ENCODE measurements at places on chromosomes 11 and 22. TPM values are rescaled to one million over a fixed set of nuclear protein-coding genes. Genes with fewer than 3 reads are reported as not detected.

- DNase-seq, result no peak
These were observed 22.0 kb downstream of the COA4 start for GRCh38 chr11:73854680-73855079.

- DNase-seq, result no peak
These were observed 306.6 kb downstream of the BUD13 start for GRCh38 chr11:116466191-116466590.

TTC36 gene
- total RNA-seq, result 0.41 TPM

DNA sequence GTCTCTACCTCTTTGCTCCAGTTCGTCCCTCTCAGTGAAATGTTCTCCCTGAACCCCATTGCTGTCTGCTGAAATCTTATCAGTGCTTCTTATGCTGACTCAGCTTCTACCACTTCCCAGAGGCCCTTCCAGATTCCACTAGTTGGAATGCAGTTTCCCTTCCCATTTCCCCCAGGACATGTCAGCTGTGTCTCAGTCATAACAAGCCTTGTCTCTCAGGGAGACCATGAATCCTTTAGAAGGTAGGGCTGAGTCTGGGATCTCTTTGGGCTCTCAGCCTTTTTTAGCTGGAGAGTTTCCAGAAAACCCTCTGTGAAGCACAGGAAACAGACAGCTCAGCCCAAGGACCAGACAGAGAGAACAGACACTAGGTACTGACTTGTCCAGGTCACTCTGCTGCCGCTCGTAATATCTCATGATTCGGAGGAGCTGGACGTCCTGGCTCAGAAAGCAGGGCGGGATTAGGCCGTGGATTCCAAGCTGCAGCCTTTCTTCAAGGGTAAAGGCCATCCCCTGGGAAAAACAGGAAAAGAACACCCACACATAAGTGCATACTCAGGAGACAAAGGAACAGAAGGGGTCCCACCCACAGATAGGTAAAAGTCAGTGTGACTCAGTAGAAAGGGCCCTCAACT, 113.0 kb downstream of the ME3 start:
- no peak for DNase-seq

GRCh38 chr11:57324154-57324885, 432 bp downstream of the TNKS1BP1 start:
- no peak for DNase-seq

DNA sequence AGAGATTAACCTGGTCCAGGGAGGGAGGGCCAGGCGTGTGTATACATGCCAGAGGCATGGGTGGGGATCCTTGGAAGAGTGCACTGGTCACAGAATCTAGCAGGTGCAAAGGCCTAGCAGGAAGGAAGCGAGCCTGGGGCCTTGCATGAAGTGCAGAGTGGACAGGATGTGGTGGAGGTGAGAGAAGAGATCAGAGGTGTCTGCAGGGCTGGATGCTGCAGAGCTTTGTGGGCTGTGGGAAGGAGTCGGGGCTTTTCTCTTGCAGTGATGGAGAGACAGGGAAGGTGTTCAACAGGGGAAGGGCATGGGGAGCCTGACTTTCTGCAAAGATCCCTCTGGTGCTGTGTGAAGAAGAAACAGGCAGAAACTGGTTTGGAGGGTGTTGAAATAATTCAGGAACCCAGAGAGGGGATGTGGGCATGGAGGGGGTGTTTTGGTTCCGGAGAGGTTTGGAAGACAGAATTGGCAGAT, 2.5 kb upstream of the TPST2 start:
- DNase-seq, result no peak

GRM5 gene
- not detected for total RNA-seq

GRCh38 chr11:8023831-8024555, 36.9 kb downstream of the EIF3F start:
- no peak for DNase-seq

ANO1 gene
- 107 TPM for total RNA-seq
